Subcutaneous preadipocyte (primary cell): ENCODE measurements at places on chromosomes 3 and 15. TPM values are rescaled to one million over a fixed set of nuclear protein-coding genes. Genes with fewer than 3 reads are reported as not detected.

The RUBCN gene
- total RNA-seq: 12.5 and 16.2 TPM in 2 replicates

The ACOX2 gene
- total RNA-seq: 13.1 and 28.7 TPM in 2 replicates

The DISP2 gene
- total RNA-seq: under 0.01 and 0.20 TPM in 2 replicates

The NR2E3 gene
- 0.20 and 0.37 TPM in 2 replicates for total RNA-seq
